Psoas muscle (tissue), 8 donors: ENCODE measurements at places on chromosomes 3 and 15. TPM values are rescaled to one million over a fixed set of nuclear protein-coding genes. Genes with fewer than 3 reads are reported as not detected.

- no peak for DNase-seq
Observed at GRCh38 chr3:183911763-183912506, 27.3 kb upstream of the PARL start.

- no peak for DNase-seq
Observed at GRCh38 chr3:149816986-149817385, 4.0 kb downstream of the RNF13 start.

ACSBG1 gene
- total RNA-seq: 0.12 TPM

ADAMTS7 gene
- total RNA-seq: 0.74 TPM

MFN1 gene
- 23.8 TPM for total RNA-seq

STAB1 gene
- 39.2 TPM for total RNA-seq
